Upper lobe of right lung (tissue), 1 donor: ENCODE measurements at places on chromosomes 7 and 10. TPM values are rescaled to one million over a fixed set of nuclear protein-coding genes. Genes with fewer than 3 reads are reported as not detected.

DNA sequence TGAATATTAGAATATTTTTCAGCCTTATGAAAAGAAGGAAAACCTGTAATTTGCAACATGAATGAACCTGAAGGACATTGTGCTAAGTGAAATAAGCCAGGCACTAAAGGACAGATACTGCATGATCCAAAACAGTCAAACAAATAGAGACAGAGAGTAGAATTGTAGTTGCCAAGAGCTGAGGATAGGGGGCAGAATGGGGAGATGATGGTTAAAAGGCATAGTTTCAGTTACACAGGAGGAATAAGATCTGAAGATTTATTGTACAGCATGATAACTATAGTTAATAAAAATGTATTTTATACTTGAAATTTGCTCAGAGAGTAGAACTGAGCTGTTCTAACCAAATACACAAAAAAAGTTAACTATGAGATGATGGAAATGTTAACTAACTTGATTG is 149.0 kb upstream of the TMEM106B start:
- DNase-seq, result no peak

GRCh38 chr10:90289037-90289436 is 568.8 kb downstream of the HTR7 start:
- no peak for DNase-seq

Gene EBLN1
- total RNA-seq, result not detected

- no peak for DNase-seq
These were observed 40.5 kb downstream of the ITIH5 start for GRCh38 chr10:7626283-7626682.

Gene RARRES2
- total RNA-seq, result 259 TPM

Gene MYL7
- total RNA-seq, result 3.1 TPM

DNA sequence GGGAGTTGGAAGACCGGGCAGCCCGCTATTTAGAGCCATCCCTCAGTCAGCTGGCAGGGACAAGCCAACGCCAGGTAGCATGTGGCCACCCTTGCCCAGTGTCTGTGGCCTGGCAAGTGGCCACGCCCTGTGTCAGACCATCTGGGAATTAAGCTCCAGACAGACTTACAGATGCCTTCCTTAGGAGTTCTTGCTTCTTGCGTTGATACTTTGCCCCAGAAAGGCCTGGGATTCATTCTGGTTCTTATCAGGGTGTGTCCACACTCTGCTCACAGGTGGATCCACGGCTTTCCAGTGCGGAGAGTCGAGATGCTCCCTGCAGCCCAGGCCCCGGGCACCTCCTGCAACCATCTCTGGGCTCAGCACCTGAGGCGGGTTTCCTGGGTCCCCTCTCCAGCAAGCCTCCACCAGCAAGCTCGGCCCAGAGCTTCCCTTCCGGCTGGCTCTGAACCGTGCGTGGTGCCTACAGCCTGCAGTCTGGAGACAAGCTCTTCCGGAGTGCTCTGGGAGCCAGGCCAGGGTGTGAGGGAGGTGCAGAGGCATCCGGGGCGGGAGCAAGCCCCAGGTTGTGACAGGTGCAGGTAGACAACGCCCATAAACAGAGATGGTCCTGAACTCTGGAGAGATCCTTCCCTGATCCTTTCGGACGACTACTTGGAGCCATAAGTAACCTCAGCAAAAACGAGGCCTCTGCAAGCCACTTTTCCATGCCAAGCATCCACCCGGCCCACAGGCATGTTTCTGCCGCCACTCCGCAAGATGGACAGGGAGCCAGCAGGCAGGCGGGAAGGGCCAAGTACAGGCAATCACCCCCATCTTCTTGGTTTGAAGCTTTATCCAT is 32.3 kb upstream of the PPIF start:
- DNase-seq, result no peak

GRCh38 chr10:60331886-60332285 is 57.8 kb downstream of the ANK3 start:
- DNase-seq, result no peak

Gene EN2
- not detected for total RNA-seq

DNA sequence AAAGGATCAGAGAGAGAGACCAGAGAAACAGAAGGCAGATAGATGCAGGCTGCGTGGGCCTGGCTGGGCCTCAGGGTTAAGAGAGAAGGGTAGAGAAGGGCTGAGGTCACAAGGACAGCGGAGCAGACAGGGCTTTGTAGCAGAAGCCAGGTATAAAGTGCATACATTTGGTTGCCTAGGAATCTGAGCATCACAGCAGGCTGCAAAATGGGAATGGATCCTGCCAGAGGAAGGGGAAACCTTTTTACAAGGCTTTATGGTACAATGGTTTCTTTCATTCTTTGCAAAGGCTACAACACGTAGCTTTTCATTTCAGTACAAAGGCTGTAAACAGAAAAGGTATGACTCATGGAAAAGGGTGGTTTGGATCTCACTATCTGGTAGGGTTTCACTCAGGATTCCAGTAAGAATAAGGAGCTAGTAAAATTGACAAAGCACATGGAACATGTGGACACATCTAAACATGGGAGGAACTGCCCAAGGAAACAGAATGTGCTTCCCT is 275.1 kb downstream of the DOCK4 start:
- DNase-seq, result no peak

GRCh38 chr7:91212582-91212981 is 51.7 kb upstream of the FZD1 start:
- DNase-seq, result no peak

DNA sequence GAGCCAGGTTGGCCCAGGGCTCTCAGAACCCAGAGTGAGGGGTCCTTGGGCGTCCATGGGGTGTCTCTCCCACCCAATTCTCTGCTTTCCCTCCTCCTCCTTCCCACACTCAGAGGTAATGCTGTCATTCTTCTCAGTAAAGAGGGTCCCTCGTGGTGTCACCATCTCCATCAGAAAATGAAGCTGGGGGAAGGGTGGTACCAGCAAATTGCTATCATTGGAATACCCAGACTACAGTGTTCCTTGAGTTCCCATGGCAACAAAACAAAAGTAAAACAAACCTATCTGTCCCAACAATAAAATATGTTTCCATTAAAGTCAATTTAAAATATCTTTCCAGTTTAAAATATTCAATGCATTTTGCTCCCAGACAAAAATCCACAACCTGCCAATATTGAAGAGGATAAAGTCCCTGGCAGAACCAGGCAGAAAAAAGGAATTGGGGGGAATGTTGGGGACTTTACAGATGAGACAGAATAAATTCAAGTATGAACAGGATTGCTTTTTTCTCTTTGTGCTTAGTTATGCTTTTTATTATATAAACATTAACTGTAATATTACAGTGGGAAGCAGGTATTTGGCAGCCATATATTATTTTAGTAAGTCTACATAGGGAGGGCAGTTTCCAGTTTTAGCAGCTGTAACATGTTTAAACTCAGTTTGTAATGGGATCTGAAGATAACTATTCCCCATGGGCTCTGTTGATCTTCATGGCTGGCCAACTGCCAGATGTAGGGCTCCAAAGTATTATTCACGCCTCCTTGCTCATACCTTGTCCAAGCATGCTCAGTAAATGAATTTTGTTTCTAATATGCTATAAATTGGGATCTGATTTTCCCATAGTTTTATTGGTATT is 182.1 kb downstream of the ARID5B start:
- no peak for DNase-seq

DNA sequence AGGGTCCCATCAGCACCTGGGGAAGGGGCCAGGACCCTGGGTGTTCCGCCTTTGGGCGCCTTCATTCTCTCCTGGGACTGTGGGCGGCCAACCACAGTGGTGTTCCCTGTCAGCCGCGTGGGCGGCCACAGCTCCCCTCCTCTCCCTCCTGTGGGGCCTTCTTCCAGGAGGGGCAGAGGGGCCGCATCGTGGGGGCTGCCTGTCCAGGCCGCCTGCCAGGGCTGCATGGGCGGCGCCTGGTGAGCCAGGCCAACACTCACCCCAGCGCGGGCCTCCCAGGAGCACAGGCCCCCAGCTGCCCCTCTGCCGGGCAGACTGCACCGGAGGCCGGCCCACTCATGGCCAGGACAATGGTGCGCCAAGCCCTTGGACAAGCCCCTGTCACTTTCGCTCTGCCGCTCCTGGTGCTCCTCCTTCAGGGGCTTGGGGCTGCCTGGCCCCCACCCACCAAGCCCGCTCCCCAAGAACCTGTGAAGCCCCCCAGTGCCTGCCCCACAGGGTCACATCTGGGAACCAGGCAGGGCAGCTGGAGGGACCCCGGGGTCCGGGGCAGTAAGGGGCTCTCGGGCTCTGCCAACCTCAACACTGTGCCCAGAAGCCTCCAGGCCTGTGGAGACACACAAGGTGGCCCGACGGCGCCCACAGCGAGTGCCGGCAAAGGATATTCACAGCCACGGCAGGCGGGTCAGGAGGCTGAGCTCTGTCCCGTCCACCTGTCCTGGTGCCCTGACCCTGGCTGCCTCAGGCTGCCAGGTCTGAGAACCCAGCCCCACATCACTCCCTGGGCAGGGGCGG is 42.8 kb downstream of the AP5Z1 start:
- DNase-seq, result peak; percentile 62

DNA sequence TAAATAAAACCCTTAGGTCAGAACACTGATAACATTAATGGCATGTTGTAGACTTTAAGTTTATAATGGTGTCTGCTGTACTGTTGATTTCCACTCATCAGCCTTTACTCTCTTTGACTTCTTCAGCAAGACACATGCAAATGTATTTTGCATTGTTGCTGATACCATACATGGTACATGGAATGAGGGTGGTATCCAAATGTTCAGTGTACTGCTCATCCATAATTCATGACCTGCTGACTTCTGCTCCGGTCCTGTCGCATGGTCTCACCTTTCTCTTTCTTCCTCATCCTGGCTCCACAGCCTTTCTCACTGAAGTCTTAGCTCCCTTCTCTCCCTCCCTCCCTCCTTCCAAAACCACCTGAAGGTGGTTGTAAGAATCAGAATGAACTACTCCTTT is 4.7 kb upstream of the CUBN start:
- DNase-seq, result no peak

DNA sequence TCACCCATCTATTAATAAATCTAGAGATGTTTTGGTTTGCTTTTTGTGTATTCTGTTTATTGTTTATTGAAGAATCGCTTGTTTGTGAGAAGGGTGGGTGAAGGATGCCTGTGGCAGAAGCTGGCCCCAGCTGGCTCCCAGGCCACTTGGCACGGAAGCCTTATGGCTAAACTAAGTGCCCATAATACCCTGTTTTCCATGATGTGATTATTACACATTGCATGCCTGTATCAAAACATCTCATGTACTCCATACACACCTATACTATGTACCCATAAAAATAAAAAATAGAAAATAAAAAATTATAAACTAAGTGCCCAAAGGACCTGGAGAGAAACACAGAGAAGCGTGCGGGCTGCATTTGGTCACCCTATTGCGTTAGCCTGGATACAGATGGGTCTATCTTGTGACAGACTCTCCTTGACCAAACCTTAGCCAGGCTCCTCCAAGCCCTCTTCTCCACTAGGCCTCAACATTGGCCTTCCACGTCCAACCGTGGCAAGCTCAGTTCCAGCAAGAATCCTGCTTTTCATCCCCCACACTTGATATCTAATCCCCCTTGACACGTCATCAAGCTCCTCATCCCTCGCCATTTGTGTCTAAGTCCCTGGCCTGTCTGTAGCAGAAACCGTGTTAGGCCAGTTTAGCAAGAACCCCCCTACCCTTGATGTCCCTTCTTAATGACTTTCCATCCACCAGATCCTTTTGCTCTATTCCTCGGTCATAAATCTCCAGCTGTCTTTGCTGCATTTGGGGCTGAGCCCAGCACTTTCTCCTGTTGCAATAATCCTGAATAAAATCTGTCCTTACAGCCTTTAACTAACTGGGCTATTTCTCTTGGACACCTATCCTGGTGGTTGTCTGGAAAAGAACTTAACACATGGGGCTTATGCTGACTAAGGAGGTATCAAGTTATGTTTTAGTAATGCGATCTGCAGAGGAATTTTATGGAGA is 245.2 kb downstream of the TNS3 start:
- peak; percentile 25 for DNase-seq

Gene RAMP3
- 255 TPM for total RNA-seq

GRCh38 chr7:51774178-51774577 is 457.6 kb upstream of the COBL start:
- no peak for DNase-seq

Gene AOAH
- total RNA-seq, result 20.8 TPM

DNA sequence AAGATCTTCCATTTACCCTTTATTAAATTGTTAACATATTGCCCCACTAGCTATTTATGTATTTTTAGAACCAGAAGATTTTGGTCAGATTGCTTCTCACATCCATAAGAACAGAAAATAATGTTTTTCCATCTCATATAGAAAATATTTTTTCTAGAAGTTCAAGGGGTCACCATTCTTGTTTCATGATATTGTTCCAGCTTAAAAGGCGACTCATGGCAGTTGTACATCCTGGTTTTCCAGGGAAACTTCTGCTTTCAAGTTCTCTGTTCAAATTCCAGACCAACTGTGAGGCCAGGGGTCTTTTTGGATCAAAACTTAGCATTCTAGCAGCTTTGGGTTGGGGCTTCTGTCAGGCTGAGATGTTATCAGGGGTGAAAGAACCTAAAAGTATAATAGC is 84.4 kb downstream of the LRRC4 start:
- no peak for DNase-seq

- DNase-seq, result peak; percentile 45
These were observed 100.5 kb downstream of the INPP5A start for GRCh38 chr10:132638130-132638515.

GRCh38 chr10:72086466-72087391 is 1.6 kb downstream of the SPOCK2 start:
- peak; percentile 80 for DNase-seq

DNA sequence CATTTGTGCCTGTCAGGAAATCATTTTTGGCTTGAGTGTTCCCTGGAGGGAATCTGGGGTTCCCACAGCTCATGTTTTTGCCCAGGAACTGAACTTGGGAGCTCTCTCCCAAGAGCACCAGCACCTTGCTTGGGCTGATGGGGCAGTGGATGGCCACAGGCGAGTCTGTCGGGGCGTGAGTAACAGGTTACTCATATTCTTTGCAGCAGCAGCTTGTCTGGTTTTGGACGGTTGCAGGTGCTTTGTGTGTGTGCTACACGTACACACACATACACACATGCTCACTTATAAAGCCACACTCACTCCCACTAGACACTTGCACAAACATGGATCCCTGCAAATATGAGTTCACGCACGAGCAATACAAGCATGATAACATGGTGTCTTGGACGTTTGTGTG is 2.9 kb upstream of the PALD1 start:
- no peak for DNase-seq

DNA sequence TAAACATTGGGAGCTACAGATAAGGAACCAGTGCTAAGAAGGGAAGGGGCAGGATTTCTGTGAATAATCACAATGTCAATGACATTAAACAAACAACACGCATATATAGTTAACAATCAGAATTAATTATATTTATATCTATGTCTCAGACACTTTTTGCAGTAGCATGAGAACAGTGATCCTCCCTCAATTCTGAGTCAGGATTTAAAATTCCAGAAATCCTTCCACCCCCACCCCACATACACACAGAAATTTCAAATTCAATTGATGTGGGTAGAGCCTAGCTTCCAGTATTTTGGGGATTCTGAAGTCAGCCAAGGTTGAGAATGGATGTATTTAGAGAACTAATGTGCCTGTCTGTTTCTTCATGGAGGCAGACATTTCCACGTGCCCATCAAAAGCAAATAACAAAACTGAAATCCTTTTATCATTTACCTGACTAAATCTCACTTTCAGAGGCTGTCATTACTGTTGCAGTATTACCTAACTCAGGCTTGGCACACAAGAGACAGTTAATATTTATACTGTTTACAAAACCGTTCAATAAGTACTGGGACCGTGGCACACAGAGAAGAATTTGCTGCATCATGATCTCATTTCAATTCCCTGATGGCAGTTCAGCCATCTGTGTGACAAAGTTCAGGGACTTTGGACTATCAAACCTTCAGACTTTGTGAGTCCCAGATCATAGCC is 116.6 kb upstream of the PALS2 start:
- no peak for DNase-seq

- no peak for DNase-seq
These were observed 40.8 kb upstream of the NKX6-2 start for GRCh38 chr10:132826524-132827422.

Gene ABI1
- 52.4 TPM for total RNA-seq
